ENCODE measurements at places on chromosomes 13 and 19.

DNA sequence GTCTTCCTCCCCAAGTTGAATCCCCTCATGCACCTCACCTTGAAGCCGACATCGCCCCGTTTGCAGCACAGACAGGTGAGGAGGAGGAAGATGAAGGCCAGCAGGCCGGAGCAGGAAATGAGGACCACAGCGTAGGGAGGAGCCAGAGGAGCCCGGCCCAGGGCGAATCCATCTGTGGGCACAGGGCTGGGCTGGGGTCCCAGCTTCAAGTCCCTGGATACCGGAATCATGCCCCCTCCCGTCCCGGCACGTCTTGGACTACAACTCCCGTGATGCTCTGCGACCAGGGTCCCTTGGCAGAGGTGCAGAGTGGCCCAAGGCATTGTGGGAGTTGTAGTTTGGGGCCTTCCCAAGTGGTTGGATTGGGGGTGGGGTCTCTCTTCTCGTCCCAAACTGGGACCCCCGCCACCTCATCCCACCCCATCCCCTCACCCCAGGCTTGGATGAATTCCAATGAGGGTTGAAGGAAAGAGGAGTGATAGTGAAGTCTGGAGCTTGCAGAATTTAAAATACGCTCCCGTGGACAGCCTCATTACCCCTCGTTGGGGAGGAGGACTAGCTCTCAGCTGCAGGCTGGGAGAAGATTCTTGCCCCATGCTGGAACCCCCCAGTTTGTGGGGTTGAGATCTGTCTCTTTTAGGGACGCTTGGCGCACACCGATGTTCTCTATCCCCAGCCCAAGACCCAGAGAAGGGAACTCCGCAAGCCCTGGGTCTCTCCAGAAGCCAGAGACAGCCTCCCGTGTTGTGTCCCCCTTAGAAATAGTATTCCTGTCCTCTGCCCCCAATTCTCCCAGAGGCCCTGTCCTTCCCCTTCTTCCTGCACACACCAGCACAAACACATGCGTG is 990 bp downstream of the LMTK3 start:
- DNase-seq = peak; percentile 42

DNA sequence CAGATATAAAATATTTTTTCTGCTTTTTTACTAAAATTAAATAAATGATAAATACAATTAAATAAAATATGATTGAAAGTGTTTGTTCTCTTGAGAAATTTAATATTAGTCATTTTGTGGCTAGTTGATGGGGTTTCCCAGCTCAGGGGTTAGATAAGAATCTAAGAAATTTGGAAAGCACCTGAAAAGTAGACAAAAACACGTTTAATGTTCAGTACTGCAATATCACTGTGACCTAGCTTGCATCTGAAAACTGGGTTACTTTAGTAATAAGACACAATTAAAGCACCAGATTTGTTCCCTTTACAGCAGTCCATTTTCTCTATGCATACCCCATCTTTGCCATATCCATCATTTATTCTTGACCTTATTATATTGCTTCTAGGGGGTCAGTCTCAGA is 1454.8 kb upstream of the SPRY2 start:
- DNase-seq = no peak

- no peak for DNase-seq
Observed at GRCh38 chr13:101708115-101708514, 255.6 kb downstream of the ITGBL1 start.

GRCh38 chr13:110415669-110416068 is 108.6 kb downstream of the COL4A2 start:
- peak; percentile 74 for DNase-seq

DNA sequence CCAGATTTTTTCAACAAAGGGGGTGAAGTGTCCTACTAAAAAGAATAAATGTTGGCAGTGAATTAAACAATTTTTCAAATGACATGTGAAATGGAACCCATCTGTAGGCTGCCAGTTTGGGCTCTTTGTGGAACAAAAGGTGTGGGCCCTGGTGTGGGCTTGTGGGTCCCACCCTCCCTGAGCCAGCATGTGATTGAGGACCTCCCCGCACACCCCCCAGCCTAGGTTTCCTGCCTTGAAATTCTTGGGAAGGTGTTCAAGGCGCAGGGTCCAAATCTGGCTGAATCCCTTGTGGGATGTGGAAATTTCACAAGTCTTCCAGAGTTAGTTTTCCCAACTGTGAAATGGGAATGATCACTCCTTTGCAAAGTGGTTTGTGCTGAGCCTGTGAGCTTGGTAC is 4.1 kb downstream of the GGN start:
- no peak for DNase-seq

DNA sequence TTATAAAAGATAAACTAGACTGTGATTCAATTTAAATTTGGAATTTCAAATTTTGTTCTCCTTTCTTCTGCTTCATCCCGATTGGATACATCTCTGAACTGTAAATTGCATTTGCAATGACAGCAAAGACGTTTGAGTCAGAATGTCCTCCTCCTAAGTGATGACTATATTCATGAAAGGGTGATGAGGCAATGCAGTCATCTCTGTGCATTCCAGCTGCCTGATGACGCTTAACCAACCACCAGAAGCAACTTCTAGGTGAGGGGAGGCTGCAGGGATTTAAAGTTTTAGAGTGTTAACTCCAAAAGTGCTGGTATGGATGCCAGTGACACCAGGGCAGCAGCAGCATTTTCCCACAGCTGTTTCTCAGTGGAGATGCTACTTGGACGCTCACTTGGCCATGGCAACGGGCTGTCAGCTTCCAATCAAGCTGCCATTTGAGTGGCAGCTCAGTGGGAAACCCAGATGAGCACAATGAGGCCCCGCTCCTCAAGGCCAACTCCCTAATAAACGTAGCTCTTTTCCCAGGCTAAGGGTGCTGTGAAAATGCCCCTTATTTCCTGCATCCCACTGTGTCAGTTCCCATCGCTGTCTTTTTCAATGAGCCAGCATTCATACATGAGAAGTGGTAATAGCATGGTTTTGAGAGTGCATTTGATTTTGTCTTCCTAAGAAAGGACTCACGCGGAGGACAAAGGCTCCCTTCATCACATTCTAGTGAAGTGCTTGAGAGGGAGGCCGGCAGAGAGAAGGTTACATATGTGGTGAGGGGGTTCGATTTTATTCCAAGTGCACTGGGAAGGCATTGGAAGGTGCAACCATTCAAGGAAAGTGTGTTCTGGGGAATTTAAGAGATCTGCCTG is 45.2 kb upstream of the AMER2 start:
- peak; percentile 13 for DNase-seq

- DNase-seq = no peak
Observed at GRCh38 chr19:2288338-2288817, 6.4 kb upstream of the PEAK3 start.

DNA sequence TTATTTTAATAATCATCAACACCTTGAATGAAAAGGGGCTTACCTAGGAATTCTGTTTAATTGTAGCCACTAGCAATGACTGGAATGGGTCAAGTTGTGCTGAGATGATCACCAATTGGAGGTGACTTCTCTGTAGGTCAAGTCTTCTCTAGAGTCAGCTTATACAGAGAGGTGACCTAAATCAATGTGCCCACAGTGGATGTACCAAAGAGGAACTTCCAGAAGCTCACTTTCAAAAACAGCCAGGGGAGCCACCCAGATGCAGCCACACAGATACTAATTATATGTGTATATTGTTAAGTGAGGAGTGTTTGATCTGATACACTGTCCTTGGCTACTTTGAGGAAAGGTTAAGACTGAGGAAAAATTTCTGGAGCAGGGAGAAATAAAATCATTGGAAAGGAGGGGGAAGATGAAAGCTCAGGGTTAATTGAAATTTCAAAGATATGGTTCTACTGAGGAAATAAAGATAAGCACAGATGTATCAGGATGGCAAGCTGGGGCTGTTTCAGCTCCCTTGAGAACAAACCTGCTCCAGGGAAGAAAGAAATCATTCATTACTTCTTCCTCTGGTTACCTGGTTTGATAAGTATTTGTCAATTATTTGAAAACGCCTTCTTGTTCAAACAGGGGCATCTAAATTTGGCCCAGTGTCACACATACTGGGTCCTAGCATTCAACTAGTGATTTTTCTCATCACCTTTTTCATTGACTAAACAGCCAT is 5.1 kb downstream of the GPR183 start:
- no peak for DNase-seq

GRCh38 chr13:77815330-77815729 is 103.3 kb downstream of the EDNRB start:
- DNase-seq = no peak

GRCh38 chr13:38418286-38418685 is 68.6 kb downstream of the UFM1 start:
- DNase-seq = no peak

DNA sequence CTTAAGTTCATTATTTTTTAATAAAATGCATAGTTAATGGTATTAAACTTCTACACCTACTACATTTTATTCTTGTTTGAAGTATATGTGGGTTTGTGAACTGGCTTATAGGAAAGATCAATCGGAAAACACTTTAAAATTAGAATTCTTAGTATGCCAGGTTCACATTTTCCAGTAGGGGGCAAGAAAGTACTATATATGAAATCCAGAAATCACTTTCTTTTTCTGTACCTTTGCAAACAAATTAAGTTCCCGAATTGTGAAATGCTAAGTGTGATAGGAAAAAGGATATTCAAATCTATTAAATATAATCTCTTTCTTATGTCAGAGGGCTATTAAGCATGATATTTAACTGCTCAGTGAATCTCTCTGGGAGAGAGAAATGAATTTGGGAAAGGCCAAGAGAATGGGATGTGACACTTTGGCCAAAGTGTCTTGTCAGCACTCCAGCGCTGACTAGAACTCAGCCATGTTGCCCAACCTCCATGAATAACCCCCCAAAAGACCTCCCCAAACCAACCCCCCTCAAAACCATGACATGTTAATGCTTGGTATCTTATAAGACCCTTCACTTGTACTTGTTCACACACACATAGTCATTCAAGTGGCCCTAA is 122.6 kb upstream of the SLC10A2 start:
- peak; percentile 45 for DNase-seq

DNA sequence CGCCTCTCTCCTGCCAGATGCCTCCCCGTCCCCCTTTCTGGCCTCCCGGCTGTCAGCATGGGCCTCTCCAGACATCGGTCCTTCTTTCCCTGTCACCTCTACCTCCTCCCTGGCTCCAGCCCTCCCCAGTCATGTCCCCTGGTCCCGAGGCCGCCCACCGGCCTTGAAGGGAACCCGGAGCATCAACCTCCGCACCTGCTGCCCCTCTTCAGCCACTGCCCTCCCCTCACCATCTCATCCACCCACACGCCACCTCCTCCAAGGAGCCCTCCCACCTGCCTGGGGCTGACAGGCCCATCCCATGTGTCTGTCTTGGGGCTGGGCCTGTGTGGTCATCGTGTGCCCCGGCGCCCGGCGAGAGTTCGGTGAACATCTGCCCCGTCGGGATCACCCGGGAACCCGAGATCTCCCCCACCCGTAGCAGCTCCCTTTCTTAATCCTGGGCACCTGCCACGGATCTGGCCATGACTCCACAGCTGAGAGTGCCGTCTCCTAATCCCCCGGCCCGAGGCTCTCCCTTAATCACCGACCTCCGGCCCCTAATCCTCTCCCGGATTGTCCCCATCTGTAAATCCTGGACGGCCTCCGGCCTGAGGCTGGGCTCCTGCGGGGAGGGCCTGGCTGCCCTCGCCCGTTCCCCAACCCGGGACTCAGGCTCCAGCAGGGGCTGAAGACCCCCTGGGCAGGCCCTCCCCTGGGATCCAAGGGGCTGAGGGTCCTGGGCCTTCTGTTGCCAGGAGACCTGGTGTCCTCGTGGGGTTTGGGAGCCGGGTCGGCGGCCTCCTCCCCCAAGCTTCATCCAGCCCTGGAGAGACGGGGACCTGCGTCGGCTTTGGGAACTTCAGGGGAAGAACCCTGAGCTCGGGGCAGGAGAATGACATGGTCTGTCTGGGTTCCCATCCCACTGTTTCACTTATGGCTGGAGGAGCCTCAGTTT is 5.9 kb downstream of the HCN2 start:
- no peak for DNase-seq

GRCh38 chr19:47494729-47495128 is 10.7 kb upstream of the KPTN start:
- no peak for DNase-seq

DNA sequence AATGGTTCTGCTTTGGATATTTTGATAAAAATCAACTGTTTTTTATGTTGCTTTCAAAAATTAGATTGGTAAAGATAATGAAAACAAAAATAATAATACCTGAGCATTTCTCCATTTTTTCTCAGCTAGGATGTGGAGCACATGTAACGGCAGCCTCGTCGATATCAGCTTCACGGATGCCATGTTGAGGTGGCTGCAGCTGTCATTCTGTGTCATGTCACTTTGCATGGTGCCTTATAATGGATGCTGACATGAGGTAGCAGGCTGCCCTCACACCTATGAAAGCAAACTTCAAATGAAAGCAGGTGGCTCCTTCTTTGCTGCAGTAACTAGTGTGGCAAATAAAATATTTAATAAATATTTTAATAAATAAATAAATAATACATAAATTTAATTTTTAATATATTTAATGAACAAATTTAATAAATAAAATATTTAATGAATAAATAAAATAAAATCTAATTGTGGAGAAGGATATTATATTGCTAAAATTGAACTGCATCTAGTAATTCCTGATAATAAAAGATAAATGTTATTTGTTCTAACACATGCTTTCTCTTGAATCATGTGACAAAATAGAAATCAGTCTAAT is 955.7 kb upstream of the SLC10A2 start:
- DNase-seq = no peak

- no peak for DNase-seq
Observed at GRCh38 chr13:44230736-44231135, 142.9 kb upstream of the SERP2 start.

DNA sequence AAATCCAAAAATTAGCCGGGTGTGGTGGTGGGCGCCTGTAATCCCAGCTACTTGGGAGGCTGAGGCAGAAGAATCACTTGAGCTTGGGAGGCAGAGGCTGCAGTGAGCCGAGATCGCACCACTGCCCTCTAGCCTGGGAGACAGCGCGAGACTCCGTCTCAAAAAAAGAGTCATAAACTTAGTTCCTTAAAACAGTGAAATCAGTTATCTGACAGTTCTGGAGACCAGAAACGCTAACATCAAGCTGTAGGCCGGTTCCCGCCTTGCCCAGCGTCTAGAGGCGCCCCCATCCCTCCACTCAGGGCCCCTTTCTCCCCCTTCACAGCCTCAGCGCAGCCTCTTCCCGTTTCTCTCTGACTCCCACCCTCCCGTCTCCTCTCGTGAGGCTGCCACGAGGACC is 11.9 kb downstream of the ADAT3 start:
- DNase-seq = no peak

DNA sequence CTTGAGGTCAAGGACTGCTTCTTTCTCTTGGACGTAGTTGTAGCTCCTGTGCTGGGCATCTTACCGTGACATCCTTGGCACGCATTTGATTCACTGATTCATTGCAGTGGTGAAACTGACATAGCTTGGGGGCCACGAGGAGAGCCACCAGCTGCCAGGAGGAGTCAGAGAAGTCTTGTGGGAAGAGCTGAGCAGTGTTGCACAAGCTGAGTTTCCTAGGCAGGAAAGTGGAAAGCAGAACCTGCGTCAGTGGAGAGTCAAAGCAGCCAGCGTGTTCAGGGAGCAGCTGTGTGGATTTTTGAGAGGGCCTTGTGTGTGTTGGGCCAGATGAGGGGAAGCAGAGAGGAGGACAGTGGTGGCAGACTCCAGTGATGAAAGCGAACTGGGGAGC is 5.3 kb upstream of the GPR183 start:
- no peak for DNase-seq

- no peak for DNase-seq
Observed at GRCh38 chr19:39966617-39967016, 4.3 kb upstream of the PSMC4 start.

Measured in RWPE1 (cell line).